ENCODE measurements at places on chromosomes 7 and 10.

GRCh38 chr7:136036336-136036735 is 59.2 kb upstream of the MTPN start:
- DNase-seq, result no peak

- DNase-seq, result no peak
Observed at GRCh38 chr10:86343761-86344160, 22.8 kb downstream of the GRID1 start.

GRCh38 chr7:81433692-81434331 is 336.0 kb downstream of the HGF start:
- no peak for DNase-seq

- peak; percentile 16 for DNase-seq
Observed at GRCh38 chr10:88493691-88494483, 89.2 kb downstream of the RNLS start.

DNA sequence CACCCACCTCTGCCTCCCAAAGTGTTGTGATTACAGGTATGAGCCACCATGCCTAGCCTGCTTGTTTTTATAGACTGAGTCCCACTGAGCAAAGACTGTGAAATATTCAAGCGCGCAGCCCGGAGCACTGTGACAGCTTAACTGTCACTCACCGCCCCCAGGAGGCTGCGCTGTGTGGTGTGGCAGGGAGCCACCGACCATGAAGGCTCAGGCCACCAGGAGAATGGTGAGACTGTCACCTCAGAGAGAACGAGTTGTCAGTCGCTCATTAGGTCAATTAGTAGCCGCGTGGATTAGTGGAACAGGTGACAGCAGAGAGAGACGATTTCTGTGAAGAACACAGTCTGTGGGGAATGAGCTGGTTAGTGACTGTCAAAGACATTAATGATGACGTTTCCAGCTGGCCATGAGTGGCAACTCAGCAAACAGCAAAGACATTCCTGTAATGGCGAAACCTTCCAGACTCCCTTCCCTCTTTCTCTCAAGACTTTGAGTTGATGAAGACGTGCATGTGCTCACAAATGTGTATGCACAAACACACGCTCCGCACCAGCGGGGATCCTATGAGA is 64.5 kb downstream of the CYCS start:
- no peak for DNase-seq

- no peak for DNase-seq
Observed at GRCh38 chr7:20146451-20146850, 70.7 kb downstream of the MACC1 start.

- no peak for DNase-seq
Observed at GRCh38 chr7:25823571-25823970, 328.4 kb upstream of the NFE2L3 start.

Data from kidney glomerular epithelial cell (primary cell).